ENCODE measurements at places on chromosomes 1 and 21.

DNA sequence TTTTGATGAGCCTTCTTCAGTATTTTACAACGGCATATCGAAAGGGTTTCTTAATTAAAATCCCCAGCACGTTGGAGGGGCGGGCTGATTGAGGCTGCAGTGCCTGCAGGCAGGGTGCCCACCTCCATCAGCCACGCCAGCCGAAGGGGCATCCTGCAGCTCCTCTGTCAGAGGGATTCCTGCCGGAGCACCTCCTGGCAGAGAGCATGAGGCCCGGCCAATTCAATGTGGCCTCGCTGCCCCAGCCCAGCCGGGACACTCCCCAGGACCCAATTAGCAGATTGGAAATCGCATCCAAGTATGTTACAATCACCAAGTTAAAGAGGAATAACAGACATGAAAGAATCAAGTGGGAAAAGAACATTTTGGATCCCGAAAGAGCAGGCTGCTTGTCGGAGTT, 216.6 kb downstream of the ST6GALNAC3 start:
- DNase-seq = no peak

DNA sequence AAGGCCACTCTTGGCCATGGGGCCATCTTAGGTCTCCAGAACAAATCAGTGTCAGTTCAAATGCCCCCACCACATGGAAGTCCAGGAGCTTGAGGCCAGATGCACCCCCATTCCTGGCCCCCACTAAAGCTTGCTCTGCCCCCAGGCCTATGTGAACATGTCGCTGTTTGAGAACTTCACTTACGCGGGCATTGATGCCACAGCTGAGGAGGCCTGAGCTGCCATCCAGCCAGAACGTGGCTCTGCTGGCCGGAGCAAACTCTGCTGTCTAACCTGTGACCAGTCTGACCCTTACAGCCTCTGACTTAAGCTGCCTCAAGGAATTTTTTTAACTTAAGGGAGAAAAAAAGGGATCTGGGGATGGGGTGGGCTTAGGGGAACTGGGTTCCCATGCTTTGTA, 15.1 kb upstream of the MPL start:
- no peak for DNase-seq

DNA sequence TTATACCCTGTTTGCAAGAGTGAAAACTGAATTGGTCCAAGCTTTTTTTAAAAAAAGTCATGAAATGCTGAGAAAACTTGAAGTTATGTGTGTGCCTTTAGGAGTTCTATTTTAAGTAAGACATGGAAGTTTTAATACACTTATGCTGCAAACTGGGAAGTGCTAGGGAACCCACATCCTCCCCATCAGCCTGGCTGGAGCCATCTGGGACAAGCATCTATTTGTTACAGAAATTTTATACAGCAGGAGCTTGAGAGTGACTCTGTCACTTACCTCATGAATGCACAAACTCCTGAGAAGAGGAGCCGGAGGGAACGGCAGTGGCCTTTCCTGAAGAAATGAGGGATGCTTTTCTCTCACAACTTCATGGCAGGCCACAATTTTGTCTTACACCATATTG, 78.2 kb upstream of the SLC44A3 start:
- DNase-seq = no peak

- no peak for DNase-seq
Observed at GRCh38 chr1:54007613-54008012, 10.4 kb downstream of the LDLRAD1 start.

GRCh38 chr1:75786901-75787493, 941 bp downstream of the RABGGTB start:
- DNase-seq = no peak

- DNase-seq = no peak
Observed at GRCh38 chr1:212158912-212159796, 123.6 kb downstream of the DTL start.

GRCh38 chr21:20313013-20313412, 685.2 kb upstream of the NCAM2 start:
- DNase-seq = no peak

GRCh38 chr1:186059752-186060151, 315.3 kb downstream of the TPR start:
- DNase-seq = no peak

DNA sequence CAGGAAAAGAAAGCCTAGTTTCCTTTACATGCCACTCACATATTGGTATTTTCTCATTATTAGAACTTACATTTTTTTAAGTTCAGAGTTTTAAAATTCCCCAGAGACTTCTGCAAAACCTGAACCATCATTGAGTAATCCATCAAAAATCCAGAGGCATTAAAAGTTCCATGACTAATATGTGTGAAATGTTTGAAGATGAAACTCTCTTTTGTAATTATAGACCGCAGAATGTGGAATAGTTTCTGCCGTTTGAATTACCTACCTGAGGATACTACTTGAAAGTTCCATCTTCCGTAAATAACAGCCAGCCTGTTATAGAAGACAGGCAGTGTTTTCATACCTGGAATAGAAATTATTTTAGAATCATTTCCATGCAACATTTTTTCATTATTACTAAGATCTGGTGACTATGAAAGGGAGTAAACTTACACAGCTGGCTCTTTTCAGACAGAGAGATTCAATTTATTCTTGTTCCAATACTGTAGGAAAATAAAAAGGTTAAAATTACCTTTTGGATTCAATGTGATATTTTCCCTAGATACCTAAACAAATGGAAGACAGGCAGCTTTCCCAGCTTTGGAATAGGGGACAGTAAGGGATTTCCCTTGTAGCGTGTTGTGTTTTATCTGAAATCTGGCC, 131.4 kb downstream of the ST6GALNAC5 start:
- DNase-seq = no peak

DNA sequence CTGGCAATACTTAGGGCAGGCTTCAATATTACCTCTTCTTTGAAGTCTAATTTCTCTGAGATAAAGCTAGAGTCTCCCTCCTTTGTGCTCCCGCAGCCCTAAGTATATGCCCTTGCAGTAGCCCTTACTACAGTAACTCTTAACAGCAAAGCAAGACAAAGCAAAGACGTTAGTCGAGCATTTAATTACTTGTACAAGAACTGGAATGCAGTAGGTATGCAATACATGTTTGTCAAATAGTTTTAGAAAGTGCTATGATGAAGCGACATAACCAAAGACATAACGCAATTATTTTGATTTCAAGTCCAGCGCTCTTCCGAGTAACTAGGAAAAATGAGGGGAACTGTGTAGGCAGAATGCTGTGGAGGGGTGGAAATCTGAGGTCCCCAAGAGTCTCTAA, 1.6 kb downstream of the P3H1 start:
- no peak for DNase-seq

- DNase-seq = no peak
Observed at GRCh38 chr1:165841582-165842017, 14.2 kb downstream of the UCK2 start.

GRCh38 chr21:42563261-42563660, 49.6 kb downstream of the SLC37A1 start:
- no peak for DNase-seq

DNA sequence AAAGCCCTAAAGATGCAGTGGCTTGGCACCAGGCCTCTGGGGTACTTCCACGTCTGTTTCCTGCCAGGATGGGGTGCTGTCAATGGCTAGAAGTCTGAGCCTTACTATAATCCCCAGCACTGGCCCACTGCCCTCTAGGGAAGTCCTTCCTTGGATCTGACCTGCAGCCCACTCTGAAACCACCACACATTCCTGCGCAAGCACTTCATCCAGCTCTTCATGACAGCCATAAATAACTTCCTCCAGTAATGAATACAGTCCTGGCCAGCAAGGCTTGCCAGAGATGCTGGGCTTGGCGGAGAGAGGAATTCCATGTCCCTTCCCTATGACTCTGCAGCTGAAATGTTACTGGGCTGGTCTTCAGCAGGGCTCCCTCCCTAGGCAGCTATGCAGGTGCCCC, 32.6 kb downstream of the ALPL start:
- DNase-seq = no peak

DNA sequence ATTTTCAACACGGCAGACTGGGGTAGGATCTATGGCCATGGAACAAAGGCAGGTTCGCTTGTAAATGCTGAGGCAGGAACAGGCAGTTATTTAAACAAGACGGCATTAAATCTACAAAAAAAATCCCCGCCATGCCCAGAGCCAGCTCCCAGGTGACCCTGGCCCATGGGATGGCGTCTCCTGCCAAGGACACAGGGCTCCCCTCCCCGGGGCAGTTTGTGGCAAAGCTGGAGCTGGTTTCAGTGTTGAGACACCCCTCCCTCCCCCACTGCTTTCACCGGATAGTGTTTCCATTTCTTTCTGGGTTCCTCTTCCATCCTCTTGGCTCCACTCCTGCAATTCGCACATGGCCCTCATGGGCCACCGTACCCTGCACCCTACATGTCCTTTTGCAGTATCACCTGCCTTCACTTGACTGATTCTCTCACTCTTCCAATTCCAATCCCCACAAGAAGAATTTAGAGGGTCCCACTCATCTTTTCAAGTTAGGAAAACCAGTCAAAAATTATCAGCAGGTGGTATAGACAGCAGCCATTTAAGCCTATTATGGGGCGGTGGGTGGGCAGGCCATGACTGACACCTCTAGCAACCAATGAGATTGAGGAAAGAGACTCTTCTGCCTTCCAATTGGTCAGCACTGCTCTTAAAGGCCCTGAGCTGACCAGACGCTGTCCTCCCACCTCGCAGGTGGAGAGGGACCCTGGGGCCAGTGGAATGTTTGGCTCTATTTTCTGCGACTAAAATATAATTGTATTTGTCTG, 52.0 kb downstream of the OLIG1 start:
- DNase-seq = no peak

DNA sequence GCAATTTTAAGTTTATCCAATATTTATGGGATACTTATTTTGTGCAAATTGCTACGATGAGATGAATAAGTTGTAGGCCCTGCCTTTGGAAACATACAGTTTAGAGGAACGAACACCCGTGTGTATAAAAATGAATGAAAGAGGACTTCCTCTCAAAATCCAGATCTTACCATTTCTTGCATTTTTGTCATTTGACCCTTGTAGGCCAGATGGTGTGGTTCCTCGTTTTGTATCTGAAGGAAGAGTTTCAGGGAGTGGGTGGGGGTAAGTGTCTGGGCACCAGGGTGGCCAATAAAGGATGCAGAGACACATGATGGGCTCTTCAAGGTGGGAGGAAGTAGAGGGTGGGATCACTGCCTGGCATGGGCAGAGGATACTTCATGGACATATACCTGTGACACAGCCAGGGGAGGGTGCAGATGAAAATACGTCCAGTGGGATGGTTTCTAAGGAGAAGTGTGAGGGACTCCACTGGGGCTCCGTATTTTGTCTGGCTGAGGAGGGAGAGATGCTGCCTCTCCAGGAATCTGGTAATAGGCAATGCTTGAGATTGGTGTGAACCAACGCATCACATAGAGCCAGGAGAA, 14.4 kb downstream of the MAPKAPK2 start:
- DNase-seq = no peak

- DNase-seq = no peak
Observed at GRCh38 chr21:38205940-38206339, 50.9 kb upstream of the KCNJ15 start.

DNA sequence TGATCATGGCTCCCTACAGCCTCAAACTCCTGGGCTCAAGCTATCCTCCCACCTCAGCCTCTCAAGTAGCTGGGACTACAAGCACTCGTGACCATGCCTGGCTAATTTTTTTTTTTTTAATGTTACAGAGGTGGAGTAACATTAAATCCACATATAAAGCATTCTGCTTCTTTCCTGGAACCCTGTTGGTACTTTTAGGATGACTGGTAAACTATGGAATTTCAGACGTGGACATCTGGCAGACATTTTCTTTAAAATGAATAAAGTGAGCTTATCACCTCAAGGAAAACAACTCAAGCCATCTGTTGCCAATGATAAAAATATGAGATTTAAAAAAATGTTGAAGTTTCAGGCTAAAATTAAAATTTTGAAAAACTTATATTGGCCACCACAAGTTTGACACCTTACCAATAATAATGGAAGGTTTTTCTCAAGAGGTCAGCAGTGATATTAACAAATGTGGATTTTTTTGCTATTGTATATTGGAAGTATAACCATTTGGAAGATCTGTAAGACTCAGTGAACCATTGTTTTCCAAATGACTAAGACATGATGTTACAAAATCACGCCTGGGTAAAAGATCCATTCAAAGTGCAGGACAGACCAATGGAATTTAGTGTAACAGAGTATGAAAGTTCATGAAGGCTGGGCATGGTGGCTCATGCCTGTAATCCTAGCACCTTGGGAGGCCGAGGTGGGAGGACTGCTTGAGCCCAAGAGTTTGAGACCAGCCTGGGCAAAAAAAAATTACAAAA, 52.7 kb upstream of the EIF4G3 start:
- DNase-seq = no peak

DNA sequence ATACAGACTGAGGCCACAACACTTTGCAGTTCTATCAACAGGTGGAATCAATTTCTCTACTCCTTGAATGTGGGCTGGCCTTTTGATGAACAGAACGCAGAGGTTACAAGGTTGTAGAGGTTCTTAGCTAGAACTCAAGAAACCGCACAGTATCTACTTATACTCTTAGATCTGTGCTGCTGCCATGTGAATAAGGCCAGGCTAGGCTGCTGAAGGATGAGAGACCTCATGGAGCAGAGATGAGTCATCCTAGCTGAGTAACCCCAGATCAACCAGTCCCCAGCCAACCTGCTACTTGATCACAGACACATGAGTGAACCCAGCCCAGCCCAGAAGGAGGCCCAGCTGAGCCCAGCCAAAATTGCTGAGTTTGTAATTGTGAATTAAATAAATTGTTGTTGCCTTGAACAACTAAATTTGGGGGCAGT, 35.3 kb upstream of the BCAR3 start:
- no peak for DNase-seq

DNA sequence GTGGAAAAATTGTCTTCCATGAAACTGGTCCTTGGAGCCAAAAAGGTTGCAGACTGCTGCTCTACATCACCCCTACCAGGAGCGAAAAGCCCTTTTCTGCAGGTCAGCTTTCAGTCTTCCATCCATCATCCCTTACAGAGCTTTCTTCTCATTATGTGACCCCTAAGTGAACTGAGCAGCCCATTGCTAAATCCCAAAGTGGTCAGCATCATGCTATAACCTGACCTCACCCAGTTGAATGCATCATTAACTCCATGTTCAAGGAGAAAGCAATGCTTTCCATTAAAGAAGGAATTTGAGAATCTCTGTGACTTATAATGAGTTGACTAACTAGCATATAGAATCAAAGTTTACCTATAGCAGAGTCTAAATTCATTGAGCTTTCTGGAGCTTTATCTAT, 10.4 kb upstream of the IL24 start:
- no peak for DNase-seq

- no peak for DNase-seq
Observed at GRCh38 chr1:209647156-209647555, 5.1 kb downstream of the LAMB3 start.

GRCh38 chr1:10283318-10283984, 73.1 kb downstream of the KIF1B start:
- DNase-seq = no peak

DNA sequence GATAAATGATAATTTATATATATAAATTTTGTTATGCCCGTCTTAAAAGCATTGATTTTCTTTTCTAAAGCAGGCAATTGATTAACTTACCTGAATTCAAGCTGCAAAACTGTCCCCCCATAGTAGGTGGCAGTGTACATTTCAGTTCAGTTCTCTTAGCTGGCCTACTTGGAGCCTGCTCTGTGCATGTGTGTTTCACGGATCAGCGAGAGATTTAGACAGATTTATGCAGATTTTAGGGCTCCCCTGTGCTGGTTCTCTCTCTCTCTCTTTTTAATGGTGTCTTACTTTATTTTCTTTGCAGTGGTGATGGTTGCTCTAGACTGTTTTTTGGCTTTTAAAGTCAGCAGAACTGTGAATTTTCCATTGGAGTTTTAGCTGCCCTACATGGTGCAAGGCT, 30.7 kb downstream of the CLIC4 start:
- no peak for DNase-seq

GRCh38 chr1:41547336-41547735, 62.9 kb upstream of the EDN2 start:
- no peak for DNase-seq
